ENCODE measurements at places on chromosomes 2 and 18.
A peak's percentile ranks its signal among the peaks of the same experiment; 100 is the strongest.

- no peak for DNase-seq
Observed at GRCh38 chr18:47246027-47246971, 5.2 kb downstream of the SKOR2 start.

GRCh38 chr2:176683618-176684111 lies 414.4 kb downstream of the MTX2 start:
- no peak for DNase-seq

DNA sequence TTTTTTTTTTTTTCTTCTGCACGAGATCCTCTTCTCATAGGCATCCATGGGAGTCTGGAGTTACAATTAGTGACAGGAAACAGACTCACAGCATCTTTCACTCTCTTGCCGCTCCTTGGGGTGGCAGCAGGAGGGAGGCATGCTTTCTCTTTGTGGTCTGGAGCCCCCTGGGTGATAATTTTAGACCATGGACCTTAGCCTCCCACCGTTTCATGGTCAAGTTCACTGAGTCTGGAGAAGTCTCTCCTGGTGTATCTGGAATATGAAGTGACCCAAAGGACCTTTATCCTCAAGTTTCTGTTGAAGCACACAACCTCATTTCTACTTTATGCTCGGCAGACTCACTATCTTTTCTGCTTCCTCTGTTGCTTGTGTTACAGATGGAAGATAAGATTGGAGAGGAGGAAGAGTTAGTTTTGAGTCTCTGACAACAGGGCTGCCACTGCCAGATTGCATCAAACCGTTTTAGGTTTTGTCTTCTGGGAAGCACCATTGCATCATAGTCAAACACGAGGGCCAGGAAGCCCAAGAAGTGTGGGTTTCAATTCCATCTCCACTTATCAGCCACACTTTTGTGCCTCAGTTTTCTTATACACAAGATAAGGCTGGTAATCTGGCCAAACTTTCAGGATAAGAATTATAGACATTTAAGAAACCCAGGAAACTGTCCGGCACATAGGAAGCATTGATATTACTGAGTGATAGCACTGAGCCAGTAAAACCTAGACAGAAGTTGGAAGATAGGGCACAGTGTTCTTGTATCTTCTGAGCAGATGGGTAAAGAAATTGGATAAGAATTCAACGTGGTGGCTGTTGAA lies 62.3 kb downstream of the ADCYAP1 start:
- peak; percentile 86 for DNase-seq

GRCh38 chr2:135473567-135473966 lies 57.5 kb downstream of the ZRANB3 start:
- DNase-seq: peak; percentile 77

GRCh38 chr2:184527058-184527457 lies 71.3 kb upstream of the ZNF804A start:
- DNase-seq: peak; percentile 26

DNA sequence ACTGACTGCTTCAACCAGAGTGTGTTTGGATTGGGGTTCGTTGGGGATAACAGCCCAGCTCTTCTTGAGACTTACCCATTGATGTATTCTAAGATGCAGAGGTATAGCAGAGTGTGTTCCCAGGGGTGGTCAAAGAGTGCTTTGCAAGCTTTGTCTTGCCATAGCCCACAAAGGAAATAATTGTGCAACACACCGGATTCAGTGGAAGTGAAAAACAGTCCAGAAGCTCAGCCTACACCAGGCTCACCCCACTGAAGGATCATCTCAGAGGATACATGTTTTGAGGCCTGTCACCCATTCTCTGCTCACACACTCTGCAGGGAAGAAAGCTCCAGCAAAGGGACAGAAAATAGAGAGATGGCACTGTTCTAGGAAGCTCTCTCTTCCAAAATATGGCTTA lies 9.6 kb downstream of the CACNB4 start:
- DNase-seq: peak; percentile 68

- no peak for DNase-seq
Observed at GRCh38 chr2:189369566-189369965, 71.7 kb upstream of the WDR75 start.

- DNase-seq: no peak
Observed at GRCh38 chr2:44766220-44766619, 175.3 kb upstream of the SIX3 start.

- DNase-seq: peak; percentile 79
Observed at GRCh38 chr2:6999211-6999877, 82.1 kb downstream of the RNF144A start.

DNA sequence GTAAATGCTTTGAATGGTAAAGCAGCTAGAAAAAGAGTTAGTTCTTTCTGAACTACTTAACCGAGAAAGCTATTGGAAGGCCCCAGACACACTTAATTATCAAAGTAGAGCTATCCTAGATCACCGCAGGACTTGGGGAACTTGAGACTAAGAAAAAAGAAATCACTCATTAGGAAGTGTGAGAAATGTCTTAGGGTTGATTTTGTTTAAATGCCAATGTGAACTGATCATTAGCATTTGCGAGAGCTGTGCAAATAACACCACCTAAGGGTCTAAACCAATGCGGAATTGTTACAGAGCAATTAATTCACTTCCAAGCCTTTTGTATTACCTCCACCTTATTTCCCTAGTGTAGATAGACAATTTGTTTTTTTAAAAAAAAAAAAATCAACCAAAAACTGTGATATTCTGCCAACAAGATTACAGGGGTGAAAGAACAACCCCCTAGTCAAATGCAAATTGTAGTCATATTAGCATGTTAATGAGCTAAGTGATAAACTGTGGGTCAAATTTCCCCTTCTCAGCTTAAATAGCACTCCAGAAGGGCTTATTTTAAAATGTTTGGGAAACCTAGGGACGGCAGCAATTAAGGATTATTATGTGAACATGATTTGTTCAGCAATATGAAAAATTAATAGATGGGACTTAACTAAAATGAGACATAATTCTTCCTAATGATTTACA lies 246.2 kb upstream of the STON1 start:
- DNase-seq: no peak

DNA sequence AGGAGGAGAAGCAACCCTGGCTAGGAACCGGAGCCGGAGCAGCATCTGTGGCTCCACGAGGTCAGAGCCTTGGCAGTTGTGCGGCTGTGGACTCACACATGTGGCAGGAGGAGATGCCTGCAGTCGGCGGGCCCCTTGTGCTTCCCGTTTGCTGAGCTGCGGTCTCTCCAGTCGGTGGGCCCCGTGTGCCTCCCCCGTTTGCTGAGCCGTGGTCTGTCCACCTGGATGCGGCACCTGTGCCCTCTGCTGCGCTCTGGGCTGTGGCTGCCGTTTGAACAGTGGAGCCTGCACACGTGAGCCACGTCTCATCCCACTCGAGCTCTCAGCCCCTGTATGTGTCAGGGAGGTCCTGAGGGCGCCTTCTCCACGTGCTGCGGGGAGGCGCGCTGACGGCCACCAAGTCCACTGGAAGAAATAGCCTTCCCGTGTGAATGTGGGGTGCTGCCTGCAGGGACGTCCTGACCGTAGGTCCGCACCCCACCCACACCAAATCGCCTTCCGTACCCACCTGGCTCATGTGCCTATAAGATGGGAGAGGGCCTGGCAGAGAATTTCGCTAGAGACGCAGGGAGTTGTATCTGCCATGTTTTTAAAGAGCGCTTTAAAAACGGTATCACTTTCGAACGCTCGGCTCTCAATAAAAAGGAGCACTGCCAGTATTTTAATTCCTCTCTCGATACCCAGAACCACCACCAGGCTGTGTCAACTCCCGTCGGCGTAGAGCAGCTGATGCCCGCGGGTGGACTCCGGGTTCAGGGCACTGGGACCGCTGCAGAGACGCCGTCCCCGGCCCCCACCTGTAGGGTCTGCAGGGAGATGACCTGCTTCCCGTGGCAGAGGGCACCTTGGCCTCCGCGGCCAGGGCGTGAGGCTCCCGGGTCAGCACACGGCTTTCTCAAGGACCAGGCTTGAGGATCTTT lies 117.0 kb downstream of the NFATC1 start:
- DNase-seq: no peak

DNA sequence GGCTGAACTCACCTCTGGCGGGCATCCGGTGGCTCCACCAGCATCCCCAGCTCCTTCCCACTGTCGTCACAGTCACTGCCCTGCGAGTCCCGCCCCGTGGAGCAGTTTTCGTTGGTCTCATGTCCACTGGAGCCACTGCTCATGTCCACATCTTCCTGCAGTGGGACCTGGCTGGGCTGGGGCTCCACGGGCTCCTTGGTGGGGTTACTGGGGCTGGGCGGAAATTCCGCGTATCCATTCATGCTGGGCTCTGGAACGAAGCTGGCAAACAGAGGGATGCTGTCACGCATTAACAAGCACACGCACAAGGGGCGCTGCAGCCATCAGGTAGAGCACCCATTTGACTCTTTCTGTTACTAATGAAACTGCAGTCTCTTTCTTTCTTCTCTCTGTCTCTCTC lies 10.7 kb downstream of the PER2 start:
- DNase-seq: no peak

GRCh38 chr2:110759411-110759810 lies 27.0 kb downstream of the ACOXL start:
- DNase-seq: no peak

DNA sequence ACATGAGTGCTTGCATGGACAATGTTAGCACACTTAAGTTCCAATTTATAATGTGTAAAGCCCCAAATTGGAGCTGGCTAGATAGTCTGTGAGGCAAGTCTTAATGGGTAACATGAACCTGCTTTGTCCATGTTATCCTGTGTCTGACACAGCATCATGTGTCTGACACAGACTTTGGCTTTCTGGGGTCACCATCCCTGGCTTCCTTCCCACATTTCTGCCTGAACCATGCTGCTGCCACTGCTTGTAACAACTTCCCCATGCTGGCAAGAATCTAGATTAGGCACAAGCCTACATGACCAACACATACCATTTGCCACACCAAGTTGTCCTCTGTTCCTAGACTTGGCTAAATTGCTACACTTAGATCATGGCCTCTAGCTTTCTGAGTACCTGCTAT lies 49.8 kb upstream of the ZBTB7C start:
- DNase-seq: peak; percentile 24

- DNase-seq: no peak
Observed at GRCh38 chr2:9412781-9413180, 10.5 kb downstream of the ITGB1BP1 start.

DNA sequence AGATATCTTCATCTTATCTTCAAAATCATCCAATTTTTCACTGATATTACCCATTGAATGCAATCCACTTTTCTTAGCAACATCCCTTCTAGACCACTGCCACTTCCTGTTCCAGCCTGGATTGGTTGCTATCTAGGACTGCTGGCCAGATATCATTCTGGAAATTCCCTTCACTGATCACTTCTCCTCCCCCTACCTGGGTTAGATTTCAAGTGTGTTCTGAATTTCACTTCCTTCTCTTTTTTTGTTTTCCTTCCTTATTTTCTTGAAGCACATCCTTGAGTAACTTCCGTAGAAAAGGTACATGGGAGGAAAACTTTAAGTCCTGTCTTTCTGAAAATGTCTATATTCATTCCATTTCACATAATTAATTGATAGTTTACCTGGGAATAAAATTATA lies 82.0 kb upstream of the IL1R2 start:
- no peak for DNase-seq

GRCh38 chr2:240559286-240559685 lies 871 bp upstream of the DUSP28 start:
- peak; percentile 16 for DNase-seq

- no peak for DNase-seq
Observed at GRCh38 chr2:126894585-126895182, 4.0 kb upstream of the TEX51 start.
